AG09319 (cell line): ENCODE measurements at places on chromosomes 1 and 21.
A peak's percentile ranks its signal among the peaks of the same experiment; 100 is the strongest.

- no peak for DNase-seq
Measured at GRCh38 chr1:168345939-168346338, 65.3 kb downstream of the TBX19 start.

DNA sequence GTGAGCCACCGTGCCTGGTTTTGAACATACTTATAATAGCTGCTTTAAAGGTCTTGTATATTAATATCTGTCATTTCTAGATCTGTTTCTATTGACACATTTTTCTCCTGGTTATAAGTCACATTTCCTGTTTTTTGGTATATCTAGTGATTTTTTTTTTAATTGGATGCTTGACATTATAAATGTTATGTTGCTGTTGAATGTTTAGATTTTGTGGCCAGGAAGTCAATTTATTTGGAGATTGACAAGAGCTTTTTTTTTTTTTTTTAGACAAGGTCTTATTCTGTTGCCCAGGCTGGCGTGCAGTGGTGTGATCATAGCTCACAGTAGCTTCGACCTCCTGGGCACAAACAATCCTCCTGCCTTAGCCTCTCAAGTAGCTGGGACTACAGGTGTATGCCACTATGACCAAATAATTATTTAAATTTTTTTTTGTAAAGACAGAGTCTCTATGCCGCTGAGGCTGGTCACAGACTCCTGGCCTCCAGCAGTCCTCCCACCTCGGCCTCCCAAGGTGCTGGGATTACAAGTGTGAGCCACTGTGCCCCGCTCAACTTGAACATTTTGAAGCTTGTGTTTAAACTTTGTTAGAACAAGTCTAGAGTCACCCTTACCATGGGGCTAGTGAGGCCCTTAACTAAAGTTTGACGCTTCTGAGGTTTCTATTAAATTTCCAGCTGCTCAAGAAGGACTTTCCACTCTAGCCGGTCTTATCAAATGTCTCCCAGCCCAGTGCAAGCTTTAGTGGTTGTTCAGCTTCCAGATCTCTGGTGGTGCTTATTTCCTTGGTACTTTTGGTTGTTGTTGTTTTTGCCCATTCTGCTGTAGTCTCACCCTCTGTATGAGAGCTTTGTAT lies 8.6 kb upstream of the CHI3L2 start:
- DNase-seq, result no peak

GRCh38 chr1:41469706-41470105 lies 14.8 kb downstream of the EDN2 start:
- no peak for DNase-seq

GRCh38 chr1:183537405-183537804 lies 52.9 kb downstream of the NCF2 start:
- no peak for DNase-seq

DNA sequence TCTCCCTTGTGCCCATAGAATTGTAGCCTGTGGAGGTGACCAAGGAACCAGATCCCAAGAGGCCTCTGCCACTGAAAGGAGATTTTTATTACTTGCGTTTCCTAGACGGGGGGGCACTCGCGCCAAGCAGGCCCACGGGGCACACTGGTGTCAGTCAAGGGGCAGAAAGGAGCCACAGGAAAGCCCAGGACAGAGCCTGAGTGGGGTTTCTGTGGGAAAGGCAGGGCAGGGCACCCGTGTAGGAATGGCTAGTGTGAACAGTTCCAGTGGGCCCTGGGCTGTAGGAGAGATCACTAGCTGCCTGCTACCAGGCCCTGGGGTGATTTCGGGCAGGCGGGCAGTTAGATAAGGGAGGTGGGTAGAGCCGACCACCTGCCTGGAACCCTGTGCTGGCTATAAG lies 70.8 kb downstream of the ADARB1 start:
- DNase-seq, result no peak

DNA sequence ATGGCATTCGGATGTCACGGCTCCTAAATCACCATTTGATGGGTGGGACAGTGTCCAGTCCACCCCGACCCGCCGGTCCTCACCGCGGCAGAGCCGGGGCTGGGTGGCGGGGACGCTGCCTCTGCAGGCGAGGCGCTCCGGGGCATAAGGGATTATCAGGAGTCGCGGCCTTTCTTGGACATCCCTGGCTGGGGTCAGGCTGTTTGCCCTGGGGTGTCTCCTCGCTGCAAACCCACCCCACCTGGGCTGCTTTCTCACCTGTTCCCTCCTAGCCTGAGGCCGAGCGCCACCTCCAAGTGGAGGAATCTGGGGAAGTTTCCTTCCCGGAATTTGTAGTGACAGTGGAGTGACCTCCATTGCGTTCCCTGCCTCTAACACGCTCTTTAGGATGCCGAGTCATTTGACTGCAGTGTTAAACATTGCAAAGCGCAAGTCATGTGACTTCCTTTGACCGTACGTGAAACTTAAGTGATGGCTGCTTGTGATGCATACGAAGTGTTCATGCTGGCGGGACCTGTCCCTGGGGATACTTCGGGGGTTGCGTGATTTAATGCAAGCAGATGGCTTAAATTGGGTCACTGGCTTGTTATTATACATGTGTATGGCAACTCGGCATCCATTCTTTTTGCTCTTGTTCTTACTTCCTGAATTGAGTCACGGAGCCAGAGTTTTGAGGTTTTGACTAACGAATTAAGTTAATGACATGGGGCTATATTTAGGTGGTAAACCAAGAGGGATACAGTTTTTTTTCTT lies 536 bp downstream of the LGALS8 start:
- DNase-seq, result peak; percentile 37

- DNase-seq, result no peak
Measured at GRCh38 chr1:34379911-34380310, 203.2 kb downstream of the C1orf94 start.
